Liver (tissue), 10 donors: ENCODE measurements at places on chromosomes 5 and 9. TPM values are rescaled to one million over a fixed set of nuclear protein-coding genes. Genes with fewer than 3 reads are reported as not detected.

GFI1B gene
- total RNA-seq = 53.6 TPM

ANXA1 gene
- total RNA-seq = 28.6 TPM

DNA sequence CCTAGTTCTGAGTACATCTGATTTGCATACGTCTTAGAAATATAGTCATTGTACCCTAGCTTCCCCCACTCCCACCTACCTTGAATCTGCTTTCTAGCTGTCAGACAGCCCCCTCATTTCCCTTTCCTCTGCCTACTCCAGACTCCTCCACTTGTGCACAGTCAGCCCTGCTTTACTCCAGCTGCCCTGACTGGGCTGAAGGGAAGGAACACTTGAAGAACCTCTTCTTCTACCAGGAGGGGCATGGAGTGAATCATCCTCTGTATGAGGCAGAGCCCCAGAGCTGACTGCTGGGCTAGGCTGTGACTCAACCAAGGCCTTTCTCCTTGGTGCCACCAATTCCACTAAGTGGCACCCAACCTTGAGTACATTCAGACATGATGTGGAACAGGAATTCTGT, 18.1 kb upstream of the ZFR start:
- no peak for DNase-seq

- DNase-seq = no peak
Observed at GRCh38 chr5:78905084-78905938, 79.8 kb downstream of the ARSB start.

GRCh38 chr9:121286973-121287741, 19.2 kb downstream of the GSN start:
- DNase-seq = no peak

GRCh38 chr9:124778575-124779367, 1.8 kb downstream of the OLFML2A start:
- DNase-seq = no peak

GRCh38 chr9:97735070-97735600, 38.0 kb upstream of the XPA start:
- DNase-seq = no peak
